ENCODE measurements at places on chromosomes 12 and 14. TPM values are rescaled to one million over a fixed set of nuclear protein-coding genes. Genes with fewer than 3 reads are reported as not detected.

CCDC196 gene
- total RNA-seq = not detected

C14orf180 gene
- total RNA-seq = 2.4 TPM

POTEM gene
- not detected for total RNA-seq

RALGAPA1 gene
- total RNA-seq = 50.3 TPM

WASHC4 gene
- total RNA-seq = 102 TPM

DBX2 gene
- not detected for total RNA-seq

RNFT2 gene
- 2.9 TPM for total RNA-seq

SPATA7 gene
- total RNA-seq = 27.9 TPM

KRT3 gene
- not detected for total RNA-seq

PRB2 gene
- 0.10 TPM for total RNA-seq

AGAP2 gene
- total RNA-seq = 0.76 TPM

RNF212B gene
- 1.2 TPM for total RNA-seq

ASCL1 gene
- total RNA-seq = 1.7 TPM

SPTB gene
- total RNA-seq = 1.1 TPM

HCAR2 gene
- 3.8 TPM for total RNA-seq
